ENCODE measurements at places on chromosomes 3 and 15.

GRCh38 chr3:168823466-168823865, 727.7 kb upstream of the GOLIM4 start:
- DNase-seq = no peak

- peak; percentile 87 for DNase-seq
Observed at GRCh38 chr3:186209810-186210752, 101.2 kb upstream of the ETV5 start.

DNA sequence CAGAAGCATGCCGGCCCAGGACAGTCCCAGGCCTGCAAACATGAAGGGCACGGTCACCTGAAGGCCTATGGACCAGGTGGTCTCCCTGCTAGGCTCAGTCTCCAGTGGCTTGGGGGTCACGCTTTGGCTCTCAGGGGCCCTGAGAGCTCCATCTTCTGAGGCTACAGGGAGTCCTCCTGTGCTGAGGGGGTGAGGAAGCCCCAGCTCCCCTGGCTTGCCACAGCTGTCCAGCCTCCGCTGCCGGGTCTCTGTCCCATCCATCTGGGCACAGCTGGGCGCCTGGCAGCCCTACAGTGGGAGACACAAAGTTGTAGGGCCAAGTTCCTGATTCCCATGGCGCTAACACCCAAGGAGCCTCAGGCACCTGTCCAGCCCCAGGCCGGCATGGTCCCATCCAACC, 16.0 kb downstream of the SLC41A3 start:
- no peak for DNase-seq

DNA sequence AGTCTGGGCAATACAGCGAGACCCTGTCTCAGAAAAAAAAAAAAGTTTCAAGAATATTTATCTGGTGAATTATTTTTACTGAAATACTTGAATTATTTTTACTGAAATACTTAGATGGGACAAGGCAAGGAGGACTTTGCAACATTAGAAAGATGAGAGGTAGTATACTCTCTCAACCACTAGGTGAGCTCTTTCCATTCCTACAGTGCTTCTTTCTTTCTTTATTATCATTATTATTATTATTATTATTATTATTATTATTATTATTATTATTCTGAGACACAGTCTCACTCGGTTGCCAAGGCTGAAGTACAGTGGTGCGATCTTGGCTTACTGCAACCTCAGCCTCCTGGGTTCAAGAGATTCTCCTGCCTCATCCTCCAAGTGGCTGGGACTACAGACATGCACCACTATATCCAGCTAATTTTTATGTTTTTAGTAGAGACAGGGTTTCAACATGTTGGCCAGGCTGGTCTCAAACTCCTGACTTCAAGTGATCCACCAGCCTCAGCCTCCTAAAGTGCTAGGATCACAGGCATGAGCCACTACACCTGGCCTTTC, 468.8 kb downstream of the MAGI1 start:
- DNase-seq = no peak

- no peak for DNase-seq
Observed at GRCh38 chr15:85361323-85361722, 19.1 kb upstream of the AKAP13 start.

DNA sequence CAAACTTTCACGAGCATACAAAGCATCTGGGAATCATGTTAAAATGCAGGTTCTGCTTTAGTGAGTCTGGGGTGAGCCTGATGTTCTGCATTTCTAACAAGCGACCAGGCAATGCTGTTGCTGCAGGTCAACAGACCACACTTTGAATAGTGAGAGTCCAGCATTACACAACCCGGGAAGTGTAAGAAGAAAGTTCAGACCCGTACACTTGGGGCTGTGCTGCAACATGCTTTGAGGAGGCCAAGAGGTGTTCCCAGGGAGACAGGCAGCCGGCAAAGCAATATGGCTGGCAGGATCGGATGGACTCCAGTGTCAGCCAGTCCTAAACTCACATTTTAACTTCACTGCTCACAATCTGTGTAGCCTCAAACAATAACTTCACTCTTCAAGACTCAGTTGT, 134.2 kb downstream of the LIPC start:
- DNase-seq = no peak

DNA sequence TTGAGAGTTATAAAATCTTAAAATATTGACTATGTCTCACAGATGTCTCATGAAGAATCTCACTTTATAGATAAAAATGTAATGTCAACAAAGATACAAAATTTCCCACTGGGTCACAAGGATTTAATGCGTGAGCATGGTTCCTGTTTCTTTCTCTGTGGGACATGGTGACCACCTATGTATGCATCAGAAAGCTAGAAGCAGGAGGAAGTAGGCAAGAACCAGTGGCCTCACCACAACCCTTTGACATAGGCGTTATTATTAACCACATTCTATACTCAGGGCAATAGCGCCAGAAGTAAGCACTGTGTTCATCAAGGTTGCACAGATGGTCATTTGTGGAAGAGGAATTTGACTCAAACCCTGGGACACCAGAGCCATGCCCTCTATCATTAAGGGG, 11.7 kb upstream of the ADAMTS17 start:
- DNase-seq = no peak

- no peak for DNase-seq
Observed at GRCh38 chr3:181690769-181691168, 21.0 kb upstream of the SOX2 start.

- DNase-seq = no peak
Observed at GRCh38 chr3:57605683-57606082, 8.5 kb upstream of the ARF4 start.

- DNase-seq = no peak
Observed at GRCh38 chr3:48215876-48216275, 7.4 kb upstream of the CAMP start.

DNA sequence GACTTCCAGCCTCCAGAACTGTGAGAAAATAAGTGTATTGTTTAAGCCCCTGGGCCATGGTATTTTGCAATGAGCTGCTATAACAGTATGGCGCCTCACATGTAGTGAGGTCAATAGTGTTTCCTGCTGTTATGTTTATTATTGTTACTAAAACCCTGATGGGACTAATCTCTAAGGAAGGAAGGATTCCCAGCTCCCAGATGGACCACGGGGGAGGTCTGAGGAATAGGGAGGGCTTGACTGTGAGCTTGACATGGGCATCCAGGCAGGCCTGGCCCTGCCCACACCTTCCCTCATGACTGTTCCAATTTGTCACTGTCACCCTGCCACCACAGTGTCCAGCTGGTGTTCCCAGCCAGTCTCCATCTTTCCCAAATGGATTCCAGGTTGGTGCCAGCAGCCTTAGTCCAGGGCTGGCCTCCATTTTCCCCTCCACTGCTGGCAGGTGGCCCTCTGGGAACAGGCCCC, 14.5 kb upstream of the SLC41A3 start:
- peak; percentile 8 for DNase-seq

GRCh38 chr15:63221346-63221745, 31.9 kb downstream of the RAB8B start:
- DNase-seq = no peak

DNA sequence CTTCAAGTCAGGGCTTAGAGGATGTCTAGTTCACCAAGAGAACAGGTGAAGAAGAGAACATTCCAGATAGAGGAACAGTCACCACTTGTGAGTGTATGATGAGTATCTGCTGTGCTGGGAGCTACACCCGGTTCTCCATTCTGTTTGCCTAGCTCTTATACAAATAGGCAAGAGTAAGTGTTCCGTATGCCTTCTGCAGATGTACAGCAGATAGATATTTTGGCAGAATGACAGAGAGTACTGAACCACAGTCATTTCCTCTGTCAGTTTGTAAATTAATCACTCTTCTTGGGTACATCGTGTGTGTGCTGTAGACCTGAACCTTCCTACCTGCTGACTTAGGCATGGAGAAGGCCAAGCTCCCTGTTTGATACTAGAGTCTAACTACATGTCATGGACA, 108.3 kb upstream of the CTDSPL start:
- no peak for DNase-seq

- no peak for DNase-seq
Observed at GRCh38 chr15:51263726-51264125, 74.7 kb downstream of the CYP19A1 start.

GRCh38 chr3:125374501-125374995, 577 bp downstream of the ZNF148 start:
- peak; percentile 47 for DNase-seq

All from hepatic stellate cell (primary cell).